Left ventricle myocardium inferior (tissue), 1 donor: ENCODE measurements at places on chromosomes 16 and 17. TPM values are rescaled to one million over a fixed set of nuclear protein-coding genes. Genes with fewer than 3 reads are reported as not detected.
A peak's percentile ranks its signal among the peaks of the same experiment; 100 is the strongest.

GRCh38 chr16:49399594-49400364 is 26.2 kb downstream of the C16orf78 start:
- H3K4me3 ChIP-seq: no peak overlapping the region
- H3K27me3 ChIP-seq: peaks cover 22% of the 10 kb centered on the region
- H3K4me1 ChIP-seq: no peaks in the 10 kb centered on the region
- no peak for DNase-seq
- H3K27ac ChIP-seq: no peak overlapping the region

Gene KRTAP17-1
- total RNA-seq: not detected

DNA sequence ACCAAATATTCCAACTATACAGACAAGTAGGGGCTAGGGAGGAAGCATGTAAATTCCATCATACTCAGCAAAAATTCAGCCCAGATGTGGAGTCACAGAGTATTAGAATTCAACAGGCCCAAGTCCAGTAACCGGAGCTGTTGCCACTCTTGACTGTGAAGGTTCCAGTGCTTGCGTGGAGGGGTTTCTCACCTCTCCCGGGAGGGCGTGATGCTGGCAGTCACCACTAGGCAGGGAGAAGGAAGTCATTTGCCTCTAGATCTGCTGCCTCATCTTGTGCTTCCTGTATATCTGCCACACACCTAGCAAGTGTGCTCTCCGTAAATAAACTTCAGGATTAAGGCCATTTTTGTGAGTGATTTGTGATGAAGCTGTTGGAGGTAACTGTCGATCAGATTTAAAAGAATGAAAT is 1.0 kb upstream of the CKLF start:
- no peak for DNase-seq
- no peak overlapping the region for H3K4me3 ChIP-seq
- H3K4me1 ChIP-seq: peaks cover 75% of the 10 kb centered on the region
- H3K27me3 ChIP-seq: no peaks in the 10 kb centered on the region
- peak overlapping the region; percentile 99 for H3K27ac ChIP-seq

DNA sequence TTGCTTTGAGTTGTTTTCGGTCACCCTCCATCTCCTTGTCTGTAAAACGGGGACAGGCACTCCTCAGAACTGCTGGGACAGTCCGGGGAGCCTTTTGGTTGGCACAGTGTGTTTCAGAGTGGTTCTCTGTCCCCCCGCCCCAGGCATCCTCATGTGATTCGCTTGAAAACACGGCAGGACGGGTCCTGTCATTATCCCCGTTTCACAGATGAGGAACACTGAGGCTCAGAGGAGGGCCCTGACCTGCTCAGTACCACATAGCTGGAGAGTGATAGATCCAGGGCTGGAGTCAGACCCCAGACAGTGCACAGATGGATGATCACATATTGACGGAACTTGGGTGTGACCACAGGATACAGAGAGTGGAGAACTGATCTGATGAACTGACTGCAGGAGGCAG is 13.5 kb upstream of the ADGRG1 start:
- H3K27me3 ChIP-seq: no peaks in the 10 kb centered on the region
- DNase-seq: no peak
- H3K27ac ChIP-seq: no peak overlapping the region
- H3K4me3 ChIP-seq: no peak overlapping the region
- peaks cover 4% of the 10 kb centered on the region for H3K4me1 ChIP-seq

Gene METRN
- 62.5 TPM for total RNA-seq

DNA sequence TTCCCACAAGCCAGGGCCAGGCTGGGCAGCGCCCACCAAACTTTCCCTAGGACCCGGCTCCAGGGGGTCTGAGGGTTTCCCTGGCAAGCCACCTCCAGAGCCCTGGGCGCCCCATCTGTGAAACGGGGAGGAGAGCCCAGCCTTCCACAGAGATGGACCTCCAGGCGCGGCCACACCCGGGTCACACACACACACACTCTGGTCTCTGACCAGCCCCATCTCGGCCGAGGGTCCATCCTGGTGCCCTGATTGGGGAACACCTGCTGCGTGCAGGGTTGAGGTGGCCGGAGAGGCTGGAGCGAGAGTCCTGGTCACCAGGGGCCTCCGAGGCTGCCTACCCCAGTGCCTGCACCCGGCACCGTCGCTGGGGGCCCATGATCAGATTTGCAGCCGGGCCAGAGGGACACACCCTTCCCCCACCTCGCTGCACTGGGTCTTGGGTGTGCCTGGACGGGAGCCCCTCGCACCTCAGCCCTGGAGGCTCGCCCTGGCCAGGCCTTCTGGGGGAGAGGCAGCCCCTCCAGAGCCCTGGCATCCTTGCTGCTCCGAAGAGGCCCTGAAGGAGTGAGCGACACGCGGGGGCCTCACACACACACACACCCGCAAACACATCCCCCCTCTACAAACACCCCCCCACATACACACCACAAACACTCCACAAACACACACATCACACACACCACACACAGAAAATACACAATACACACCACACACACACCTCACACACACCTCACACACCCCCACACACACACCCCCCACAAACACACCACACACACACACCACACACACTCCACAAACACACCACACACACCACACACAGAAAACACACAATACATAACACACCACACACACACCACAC is 29.7 kb downstream of the SLC25A10 start:
- DNase-seq: no peak
- H3K36me3 ChIP-seq: no peaks in the 10 kb centered on the region
- H3K4me3 ChIP-seq: no peak overlapping the region
- peaks cover 19% of the 10 kb centered on the region for H3K27me3 ChIP-seq
- no peak overlapping the region for H3K27ac ChIP-seq

- no peak overlapping the region for H3K27ac ChIP-seq
- DNase-seq: no peak
- no peaks in the 10 kb centered on the region for H3K4me1 ChIP-seq
- H3K27me3 ChIP-seq: peaks cover 96% of the 10 kb centered on the region
- H3K36me3 ChIP-seq: no peaks in the 10 kb centered on the region
These were observed 50.0 kb downstream of the ENGASE start for GRCh38 chr17:79124513-79125209.

Gene CDT1
- 0.63 TPM for total RNA-seq

- no peak overlapping the region for H3K4me3 ChIP-seq
- no peak overlapping the region for H3K27ac ChIP-seq
- H3K27me3 ChIP-seq: no peaks in the 10 kb centered on the region
These were observed 26.3 kb downstream of the GINS2 start for GRCh38 chr16:85662482-85662812.

Gene CA4
- 12.9 TPM for total RNA-seq

Gene ALOX15
- total RNA-seq: 0.33 TPM

DNA sequence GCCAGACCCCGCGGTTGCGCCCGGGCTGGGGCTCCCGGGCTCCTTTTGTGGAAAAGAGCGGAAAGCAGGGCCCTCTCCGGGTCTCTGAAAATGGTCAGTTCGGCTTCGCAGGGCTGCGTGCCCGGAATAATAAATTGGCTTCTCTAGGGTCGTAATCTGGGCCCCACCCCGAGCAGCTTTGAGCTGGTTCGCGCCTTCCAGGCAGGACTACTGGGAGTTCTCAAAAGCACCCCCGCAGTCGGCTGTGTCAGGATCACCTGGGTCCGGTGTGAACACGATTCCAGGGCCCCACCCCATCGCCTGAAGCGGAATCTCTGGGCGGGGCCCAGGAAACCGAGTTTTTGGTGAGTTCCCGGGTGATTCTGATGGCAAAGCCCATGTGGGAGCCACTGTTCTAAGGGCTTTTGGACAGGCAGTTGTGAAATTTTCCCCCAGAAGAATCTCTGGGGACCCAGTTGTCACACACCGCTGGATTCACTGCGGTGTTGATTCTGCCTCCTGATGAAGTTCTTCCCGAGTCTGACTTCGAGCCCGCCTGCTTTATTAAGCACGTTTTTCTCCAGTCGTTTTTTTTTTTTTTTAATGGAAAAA is 77.0 kb downstream of the MRC2 start:
- peak overlapping the region; percentile 78 for H3K4me3 ChIP-seq
- no peak for DNase-seq
- peak overlapping the region; percentile 90 for H3K27ac ChIP-seq
- no peaks in the 10 kb centered on the region for H3K36me3 ChIP-seq

GRCh38 chr17:44044071-44044470 is 22.4 kb downstream of the LSM12 start:
- H3K27ac ChIP-seq: peak overlapping the region; percentile 44
- no peaks in the 10 kb centered on the region for H3K27me3 ChIP-seq
- DNase-seq: no peak
- peaks cover 47% of the 10 kb centered on the region for H3K4me1 ChIP-seq

- no peak overlapping the region for H3K27ac ChIP-seq
- H3K4me1 ChIP-seq: peaks cover 11% of the 10 kb centered on the region
- no peak for DNase-seq
- H3K4me3 ChIP-seq: no peak overlapping the region
- H3K36me3 ChIP-seq: peaks cover 95% of the 10 kb centered on the region
These were observed 9.1 kb downstream of the PSMB3 start for GRCh38 chr17:38761612-38762011.

Gene KRTAP4-9
- not detected for total RNA-seq

DNA sequence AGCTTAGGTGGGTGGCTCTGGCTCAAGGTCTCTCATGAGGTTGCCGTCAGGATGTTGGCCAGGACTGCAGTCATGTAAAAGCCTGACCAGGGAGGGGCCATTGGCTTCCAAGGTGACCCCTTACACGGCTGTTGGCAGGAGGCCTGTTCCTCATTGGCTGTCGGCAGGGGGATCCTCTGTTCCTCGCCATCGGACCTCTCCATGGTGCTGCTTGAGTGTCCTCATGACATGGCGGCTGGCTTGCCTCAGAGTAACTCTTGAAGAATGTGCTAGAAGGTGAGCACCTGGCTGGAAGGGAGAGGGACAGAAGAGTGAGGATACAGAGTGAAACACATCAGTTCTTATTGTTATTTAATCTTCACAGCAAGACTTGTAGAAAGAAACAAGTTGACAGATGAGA is 4.7 kb upstream of the RPRML start:
- peak overlapping the region; percentile 83 for H3K27ac ChIP-seq
- H3K4me3 ChIP-seq: no peak overlapping the region
- peaks cover 24% of the 10 kb centered on the region for H3K27me3 ChIP-seq
- no peaks in the 10 kb centered on the region for H3K36me3 ChIP-seq
- H3K4me1 ChIP-seq: peaks cover 24% of the 10 kb centered on the region

- no peak for DNase-seq
- H3K36me3 ChIP-seq: no peaks in the 10 kb centered on the region
- H3K27me3 ChIP-seq: no peaks in the 10 kb centered on the region
These were observed 3.5 kb upstream of the CA5A start for GRCh38 chr16:87939562-87940423.

Gene ABCC6
- 1.2 TPM for total RNA-seq

GRCh38 chr16:1116693-1117077 is 20.6 kb upstream of the C1QTNF8 start:
- H3K4me1 ChIP-seq: no peaks in the 10 kb centered on the region
- H3K27me3 ChIP-seq: peaks cover 96% of the 10 kb centered on the region
- no peak for DNase-seq
- H3K27ac ChIP-seq: no peak overlapping the region
- no peak overlapping the region for H3K4me3 ChIP-seq

GRCh38 chr17:61621317-61621716 is 30.3 kb upstream of the NACA2 start:
- no peaks in the 10 kb centered on the region for H3K27me3 ChIP-seq
- H3K4me3 ChIP-seq: no peak overlapping the region
- no peak for DNase-seq
- H3K4me1 ChIP-seq: no peaks in the 10 kb centered on the region
- no peak overlapping the region for H3K27ac ChIP-seq

DNA sequence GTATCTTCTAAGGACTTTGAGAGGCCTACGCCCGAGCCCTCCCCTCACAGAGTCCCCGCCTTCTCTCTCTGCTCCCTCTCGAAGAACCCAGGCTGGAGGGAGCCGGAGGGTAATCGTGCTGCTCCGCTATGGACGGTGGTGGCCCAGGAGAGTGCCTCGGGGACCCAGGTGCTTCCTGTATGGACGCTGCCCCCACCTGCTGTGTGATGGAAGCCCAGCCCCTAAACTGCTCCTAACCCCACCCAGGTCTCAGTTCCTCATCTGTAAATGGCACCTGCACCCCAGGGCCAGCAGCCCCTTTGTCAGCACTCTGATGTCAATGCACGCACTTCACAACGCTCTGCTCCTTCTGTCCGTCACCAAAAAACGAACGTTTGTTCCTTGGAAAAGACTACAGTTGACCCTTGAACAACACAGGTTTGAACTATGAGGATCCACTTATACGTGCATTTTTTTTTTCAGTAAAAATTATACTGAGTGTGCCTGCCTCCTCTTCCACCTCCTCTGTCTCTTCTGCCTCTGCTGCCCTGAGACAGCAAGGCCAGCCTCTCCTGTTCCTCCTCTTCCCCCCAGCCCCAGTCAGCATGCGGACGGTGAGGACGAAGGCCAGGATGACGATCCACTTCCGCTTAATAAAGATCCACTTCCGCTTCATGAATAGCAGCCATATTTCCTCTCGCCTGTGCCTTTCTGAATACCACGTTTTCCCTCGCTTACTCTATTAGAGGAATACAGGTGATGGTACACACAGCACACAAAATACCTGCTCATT is 118.3 kb downstream of the BANP start:
- no peak overlapping the region for H3K27ac ChIP-seq
- no peak for DNase-seq
- H3K27me3 ChIP-seq: no peaks in the 10 kb centered on the region

DNA sequence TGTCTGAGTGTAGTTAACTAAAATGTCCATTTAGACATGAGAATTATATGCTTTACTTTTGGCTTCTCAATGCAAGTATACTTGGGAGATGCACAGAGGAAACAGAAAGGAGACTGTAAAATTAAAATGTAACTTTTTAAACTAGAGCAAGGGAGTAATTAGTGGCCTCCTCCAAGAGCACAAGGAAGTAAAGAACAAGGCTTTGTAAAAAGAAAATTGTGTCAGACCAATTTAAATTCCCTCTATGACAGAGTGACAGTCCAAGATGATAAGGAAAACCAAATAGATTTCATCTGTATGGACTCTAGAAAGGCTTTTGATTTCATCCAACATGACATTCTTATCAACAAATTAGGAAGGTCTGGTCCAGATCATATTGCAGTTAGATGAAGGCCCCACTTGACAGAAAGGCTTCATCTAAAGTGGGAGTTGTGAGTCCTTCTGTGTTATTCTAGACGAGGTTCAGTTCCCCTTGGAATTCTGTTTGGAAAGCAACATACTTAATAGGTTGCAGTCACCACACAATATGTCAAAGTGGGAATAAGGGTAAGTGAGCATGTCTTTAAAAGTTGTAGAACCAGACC is 6.5 kb upstream of the CAPNS2 start:
- peaks cover 26% of the 10 kb centered on the region for H3K4me1 ChIP-seq
- no peak overlapping the region for H3K4me3 ChIP-seq
- no peaks in the 10 kb centered on the region for H3K36me3 ChIP-seq

Gene SLC16A11
- total RNA-seq: 0.38 TPM

Gene CD300LG
- 12.6 TPM for total RNA-seq

- peaks cover 46% of the 10 kb centered on the region for H3K36me3 ChIP-seq
- no peaks in the 10 kb centered on the region for H3K27me3 ChIP-seq
- peaks cover 40% of the 10 kb centered on the region for H3K4me1 ChIP-seq
- DNase-seq: no peak
- peak overlapping the region; percentile 61 for H3K4me3 ChIP-seq
These were observed 17.5 kb downstream of the UNC13D start for GRCh38 chr17:75826561-75827307.
